ENCODE measurements at places on chromosomes 12 and 14. TPM values are rescaled to one million over a fixed set of nuclear protein-coding genes. Genes with fewer than 3 reads are reported as not detected.

GRCh38 chr12:113860950-113861349, 105.2 kb downstream of the RBM19 start:
- peak; percentile 53 for DNase-seq

DNA sequence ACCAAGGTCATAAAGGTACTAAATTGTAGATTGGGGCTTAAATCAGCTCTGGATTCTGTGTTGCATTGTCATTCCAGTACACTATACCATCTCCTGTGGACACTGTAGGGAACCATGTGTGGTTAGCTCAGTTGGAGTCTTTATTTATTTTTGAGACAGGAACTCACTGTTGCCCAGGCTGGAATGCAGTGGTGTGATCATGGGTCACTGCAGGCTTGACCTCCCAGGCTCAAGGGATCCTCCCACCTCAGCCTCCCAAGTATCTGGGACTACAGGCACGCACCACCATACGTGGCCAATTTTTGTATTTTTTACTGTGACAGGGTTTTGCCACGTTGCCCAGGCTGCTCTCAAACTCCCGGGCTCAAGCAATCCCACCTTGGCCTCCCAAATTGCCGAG, 6.7 kb downstream of the PAPOLA start:
- peak; percentile 8 for DNase-seq

GRCh38 chr12:6574576-6575295, 6.6 kb upstream of the NOP2 start:
- no peak for DNase-seq

DNA sequence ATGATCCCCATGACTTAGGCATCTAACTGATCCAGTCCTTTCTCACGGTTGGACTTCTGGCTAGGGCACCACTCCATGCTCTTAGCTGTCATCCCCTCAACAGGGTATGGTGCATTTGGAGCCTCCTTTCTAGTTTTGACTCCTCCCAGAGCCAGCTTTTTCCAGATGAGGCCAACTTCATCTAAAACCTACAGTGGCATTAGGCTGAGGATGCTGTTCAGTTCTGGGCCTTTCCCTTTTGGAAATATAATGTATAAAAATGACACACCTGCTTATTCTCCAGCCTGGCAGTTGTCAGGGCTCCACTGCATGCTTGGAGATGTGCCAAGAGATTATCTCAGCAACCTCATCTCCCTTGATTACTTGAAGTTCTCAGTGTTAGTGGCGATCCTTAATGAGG, 239.7 kb downstream of the EMP1 start:
- no peak for DNase-seq

DNA sequence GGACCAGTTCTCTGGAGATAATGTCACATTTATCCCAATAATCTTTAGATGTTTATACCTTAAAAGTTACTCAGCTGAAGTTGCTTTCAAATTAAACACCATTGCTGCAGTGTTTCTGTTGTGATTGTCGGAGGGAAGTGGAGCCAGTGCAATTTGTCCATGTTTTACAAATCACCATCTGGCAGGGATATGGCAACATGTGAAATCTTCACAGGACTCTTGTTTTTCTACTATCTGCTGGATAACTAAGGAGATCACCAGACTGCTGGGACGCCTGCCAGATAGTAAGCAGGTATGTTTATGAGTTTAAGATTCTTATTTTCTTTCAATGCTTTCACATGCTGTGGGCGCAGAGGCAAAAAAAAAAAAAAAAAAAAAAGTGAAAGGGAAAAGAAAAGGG, 100.3 kb upstream of the SOX5 start:
- DNase-seq, result no peak

DNA sequence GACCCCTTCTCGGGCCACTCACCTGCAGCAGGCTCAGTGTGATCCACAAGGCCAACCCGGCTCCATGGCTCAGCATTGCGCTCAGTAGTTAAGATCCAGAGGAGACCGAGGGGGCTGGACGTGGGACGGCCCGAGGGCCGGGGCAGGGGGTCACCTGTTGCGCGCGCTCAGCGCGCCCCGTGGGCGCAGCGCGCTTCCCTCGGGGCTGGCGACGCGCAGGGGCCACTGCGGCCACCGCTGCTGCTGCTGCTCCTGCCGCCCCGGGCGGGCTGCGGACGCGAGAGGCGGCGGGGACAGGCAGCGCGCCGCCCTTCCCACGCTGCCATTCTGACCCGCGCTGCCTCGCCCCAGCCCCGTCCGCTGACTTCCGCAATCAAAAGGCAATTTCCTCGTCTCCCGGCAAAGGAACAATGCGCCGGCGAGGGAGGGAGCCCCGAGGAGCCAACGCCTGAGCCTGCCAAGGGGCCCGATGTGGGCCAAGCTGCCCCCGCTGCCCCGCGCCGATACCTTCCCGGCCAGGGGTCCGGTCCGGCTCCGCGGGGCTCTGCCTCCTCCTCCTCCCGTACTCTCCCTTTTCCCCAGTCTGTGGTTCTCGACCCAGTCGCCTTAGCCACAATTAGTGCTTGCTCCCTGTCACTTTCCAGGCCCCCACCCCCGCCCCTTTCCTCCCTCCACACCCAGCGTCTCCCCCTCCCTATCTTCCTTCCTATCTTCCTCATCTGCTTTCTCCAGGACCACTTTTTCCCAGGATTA, 27.3 kb downstream of the PTPRB start:
- peak; percentile 60 for DNase-seq

The GRIP1 gene
- not detected for total RNA-seq

The PPM1H gene
- total RNA-seq, result 4.0 TPM

The PTGER2 gene
- 0.39 TPM for total RNA-seq

The SLC17A8 gene
- not detected for total RNA-seq

The RND1 gene
- total RNA-seq, result not detected

All from MG63 (cell line).